Natural killer cell treated with Interleukin-12 subunit alpha and Interleukin-12 subunit beta and Interleukin-15 and Interleukin-18, amount 100 ng/mL, for 72 hours (primary cell): ENCODE measurements at places on chromosomes 1 and 21.

DNA sequence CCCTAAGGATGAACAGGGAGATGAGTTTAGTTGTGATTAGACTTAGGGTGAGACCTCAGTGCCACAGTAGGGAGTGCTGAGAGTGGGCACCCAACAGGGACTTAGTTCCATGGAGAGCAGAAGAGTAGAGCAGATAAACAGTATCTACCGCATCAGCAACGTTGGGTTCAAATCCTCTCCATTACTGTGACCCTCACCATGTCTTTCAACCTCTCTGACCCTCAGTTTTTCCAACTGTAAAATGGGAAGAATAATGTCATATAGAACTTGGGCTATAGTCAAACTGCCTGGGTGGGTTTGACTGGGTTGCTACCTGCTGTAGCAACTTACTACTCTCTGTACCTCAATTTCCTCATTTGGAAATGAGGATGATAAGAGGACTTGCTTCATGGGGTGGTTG is 6.7 kb upstream of the DISP3 start:
- no peak for DNase-seq

DNA sequence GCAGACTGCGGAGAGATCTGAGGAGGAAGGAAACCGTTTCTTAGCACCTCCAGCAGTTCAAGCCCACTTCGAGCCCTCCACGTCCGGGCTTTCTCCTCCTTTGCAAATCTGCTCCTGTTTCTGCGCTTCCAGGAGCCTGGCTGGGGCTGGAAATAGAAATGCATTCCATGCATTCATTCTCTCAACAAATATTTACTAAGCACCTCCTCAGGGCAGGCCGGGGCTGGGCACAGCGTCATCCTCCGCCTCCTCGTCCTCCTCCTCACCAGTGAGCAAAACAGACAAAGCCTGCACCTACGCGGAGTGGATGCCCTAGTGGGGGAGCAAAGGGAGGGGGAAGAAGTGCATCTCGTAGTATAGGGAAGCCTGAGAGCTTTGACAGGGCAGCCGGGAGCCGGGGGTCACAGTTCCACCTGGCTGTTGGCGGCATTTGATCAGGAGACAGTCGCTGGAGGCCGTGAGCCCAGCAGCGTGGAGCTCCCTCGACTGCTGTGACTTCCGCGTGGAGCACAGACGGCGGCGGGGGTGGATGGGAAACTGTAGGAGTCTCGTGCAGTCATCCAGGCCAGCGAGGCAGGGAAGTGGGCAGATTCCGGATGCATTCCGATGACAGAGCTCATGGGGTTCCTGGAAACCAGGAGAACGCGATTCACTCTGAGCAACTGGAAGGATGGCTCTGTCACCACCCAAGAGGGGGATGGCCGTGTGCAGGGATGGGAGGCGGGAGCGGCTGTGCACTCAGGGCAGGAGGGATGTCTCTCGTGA is 93.5 kb downstream of the SIK1 start:
- no peak for DNase-seq

GRCh38 chr1:94678202-94678848 is 136.8 kb upstream of the F3 start:
- no peak for DNase-seq

DNA sequence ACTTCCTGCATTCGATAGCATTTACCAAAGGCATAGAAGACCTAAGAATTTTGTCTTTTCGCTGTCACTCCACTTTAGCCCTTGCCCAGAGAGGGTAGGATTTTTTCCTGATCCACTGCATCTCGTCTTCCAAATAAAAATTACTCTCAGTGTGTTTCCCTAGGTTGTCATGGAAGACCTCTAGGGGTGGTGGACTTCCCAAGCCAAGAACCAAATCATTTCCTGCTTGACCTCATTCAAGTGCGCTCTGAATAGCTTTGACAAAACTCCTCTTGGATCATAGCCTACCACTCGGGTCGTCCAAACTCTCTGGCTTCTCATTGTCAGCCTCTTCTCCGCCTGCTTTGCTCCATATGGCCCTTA is 431 bp upstream of the C1orf52 start:
- DNase-seq = no peak

- DNase-seq = no peak
These were observed 126.7 kb upstream of the KLHDC7A start for GRCh38 chr1:18353992-18354391.

GRCh38 chr1:208874915-208875314 is 630.7 kb upstream of the PLXNA2 start:
- DNase-seq = no peak

DNA sequence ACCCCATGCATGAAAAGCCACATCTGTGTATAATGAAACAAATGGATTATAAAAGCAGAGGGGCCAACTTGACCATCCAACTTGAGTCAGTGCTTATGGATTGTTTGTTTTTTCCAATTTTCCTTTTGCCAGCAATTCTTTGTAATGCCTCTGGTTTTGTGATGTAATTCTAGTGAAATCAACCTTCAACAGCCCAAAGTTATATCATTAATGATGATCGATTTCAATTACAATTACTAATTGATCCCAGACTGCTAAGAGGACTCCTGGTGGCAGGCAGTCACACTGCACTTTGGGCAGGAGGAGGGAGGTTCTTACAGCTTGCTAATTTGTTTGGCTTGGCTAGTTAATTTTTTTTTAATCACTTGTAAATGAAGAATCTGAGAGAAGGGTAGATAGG is 552.3 kb downstream of the NUF2 start:
- no peak for DNase-seq

- DNase-seq = no peak
These were observed 396.0 kb upstream of the DAB1 start for GRCh38 chr1:57819893-57820292.

DNA sequence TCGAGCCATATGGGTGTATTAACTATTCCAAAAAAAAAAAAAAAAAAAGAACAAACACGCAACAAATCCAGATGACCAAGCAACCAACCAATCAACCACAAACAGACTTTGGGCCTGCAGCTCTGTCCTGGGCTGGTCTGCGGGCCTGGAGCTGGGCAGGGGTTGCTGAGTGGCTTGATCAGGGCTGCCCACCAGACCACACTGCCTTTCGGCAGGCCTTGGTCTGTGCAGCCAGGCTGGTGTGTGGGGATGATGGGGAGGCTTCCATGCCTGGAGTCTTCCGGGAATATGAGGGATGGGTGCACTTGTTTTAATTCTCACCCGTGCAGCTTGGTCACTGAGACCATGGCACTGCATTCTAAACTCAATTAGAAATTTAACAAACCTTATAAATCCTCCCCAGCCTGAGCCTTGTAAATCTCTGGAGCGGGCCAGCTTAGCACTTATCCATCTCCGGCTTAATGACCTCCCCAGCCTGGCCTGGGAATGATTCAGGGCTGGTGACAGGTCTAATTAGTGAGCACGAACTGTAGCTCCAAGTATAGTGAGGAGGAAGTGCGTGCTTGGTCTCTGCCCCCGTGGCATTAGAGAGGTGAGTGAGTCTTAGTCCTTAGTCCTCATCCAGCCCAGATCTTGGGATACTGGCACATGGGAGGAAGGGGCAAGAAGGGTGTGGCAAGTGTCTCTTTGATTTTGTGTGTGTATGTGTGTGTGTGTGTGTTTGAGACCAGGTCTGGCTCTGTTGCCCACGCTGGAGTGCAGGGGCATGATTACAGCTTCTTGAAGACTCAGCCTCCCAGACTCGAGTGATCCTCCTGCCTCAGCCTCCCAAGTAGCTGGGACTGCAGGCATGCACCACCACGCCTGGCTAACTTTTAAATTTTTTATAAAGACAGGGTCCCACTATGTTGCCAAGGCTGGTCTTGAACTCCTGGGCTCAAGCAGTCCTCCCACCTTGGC is 74.6 kb upstream of the CSF3R start:
- no peak for DNase-seq

DNA sequence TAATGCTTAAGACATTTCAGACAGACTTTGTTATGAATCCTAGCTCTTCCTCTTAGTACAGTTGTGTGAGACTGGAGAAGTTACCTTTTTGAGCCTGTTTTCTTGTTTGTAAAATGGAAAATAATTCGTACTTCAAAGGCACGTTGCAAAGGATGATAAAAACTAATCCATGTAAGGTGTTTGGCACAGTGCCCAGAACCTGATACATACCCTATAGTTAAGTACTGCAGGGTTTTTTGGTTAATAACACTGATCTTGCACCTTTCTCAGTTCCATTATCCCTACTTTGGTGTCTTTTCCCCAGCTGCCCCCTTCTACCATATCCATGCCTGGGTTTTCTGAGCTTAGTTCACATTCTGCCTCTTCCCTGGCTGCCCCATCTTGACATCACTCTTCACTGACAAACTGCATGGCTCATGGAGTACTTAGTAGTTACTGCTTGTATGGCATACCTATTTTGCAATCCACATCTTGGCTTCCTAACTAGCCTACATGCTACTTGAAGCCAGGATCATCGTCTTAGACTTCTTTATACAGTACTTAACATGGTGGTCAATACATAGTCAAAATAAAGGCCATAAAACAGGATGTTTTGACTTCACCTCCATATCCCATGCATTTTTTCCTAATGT is 10.1 kb downstream of the CCDC185 start:
- no peak for DNase-seq

GRCh38 chr1:195941795-195942194 is 666.4 kb downstream of the KCNT2 start:
- DNase-seq = no peak
